ENCODE measurements at places on chromosomes 3 and 15.
A peak's percentile ranks its signal among the peaks of the same experiment; 100 is the strongest.

GRCh38 chr15:72782274-72783003, 1.1 kb downstream of the ADPGK start:
- DNase-seq: no peak

GRCh38 chr3:105533960-105534359, 167.3 kb downstream of the ALCAM start:
- DNase-seq: no peak

DNA sequence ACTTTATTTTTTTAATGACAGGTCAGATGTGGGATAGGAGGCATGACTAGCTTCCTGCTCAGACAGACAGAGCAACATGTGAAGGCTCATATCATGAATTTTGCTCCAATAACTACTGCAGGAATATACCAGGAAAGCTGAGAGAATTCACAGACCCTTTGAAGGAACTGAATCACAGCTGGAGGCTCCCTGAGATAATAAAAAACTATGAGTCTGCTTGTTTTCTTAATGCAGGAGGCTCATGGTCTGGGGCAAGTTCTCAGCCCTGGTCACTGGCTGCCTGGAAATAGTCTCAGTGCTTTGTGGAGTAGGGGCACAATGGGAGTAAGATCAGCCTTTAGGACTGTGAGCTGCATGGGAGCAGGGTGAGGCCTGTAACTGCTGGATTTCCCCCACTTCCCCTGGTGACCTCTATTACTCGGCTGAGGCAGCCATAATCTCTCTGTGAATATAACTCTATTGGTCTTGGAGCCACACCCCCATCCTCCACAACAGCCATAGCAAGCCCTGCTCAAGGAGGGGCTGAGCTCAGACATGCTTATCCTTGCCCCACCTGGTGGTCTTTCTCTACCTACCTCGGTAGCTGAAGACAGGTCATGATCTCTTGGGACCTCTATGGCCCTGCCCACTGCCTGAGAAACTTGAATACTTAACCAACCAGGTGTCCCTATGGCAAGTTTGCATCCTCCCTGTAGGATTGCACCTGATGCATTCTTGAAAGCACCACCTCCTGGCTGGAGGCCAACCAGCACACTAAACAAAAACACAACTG, 281.6 kb upstream of the TMCO5A start:
- no peak for DNase-seq

- DNase-seq: no peak
These were observed 50.2 kb upstream of the VGLL3 start for GRCh38 chr3:87041191-87041590.

GRCh38 chr3:87575550-87575949, 299.2 kb upstream of the POU1F1 start:
- DNase-seq: no peak

DNA sequence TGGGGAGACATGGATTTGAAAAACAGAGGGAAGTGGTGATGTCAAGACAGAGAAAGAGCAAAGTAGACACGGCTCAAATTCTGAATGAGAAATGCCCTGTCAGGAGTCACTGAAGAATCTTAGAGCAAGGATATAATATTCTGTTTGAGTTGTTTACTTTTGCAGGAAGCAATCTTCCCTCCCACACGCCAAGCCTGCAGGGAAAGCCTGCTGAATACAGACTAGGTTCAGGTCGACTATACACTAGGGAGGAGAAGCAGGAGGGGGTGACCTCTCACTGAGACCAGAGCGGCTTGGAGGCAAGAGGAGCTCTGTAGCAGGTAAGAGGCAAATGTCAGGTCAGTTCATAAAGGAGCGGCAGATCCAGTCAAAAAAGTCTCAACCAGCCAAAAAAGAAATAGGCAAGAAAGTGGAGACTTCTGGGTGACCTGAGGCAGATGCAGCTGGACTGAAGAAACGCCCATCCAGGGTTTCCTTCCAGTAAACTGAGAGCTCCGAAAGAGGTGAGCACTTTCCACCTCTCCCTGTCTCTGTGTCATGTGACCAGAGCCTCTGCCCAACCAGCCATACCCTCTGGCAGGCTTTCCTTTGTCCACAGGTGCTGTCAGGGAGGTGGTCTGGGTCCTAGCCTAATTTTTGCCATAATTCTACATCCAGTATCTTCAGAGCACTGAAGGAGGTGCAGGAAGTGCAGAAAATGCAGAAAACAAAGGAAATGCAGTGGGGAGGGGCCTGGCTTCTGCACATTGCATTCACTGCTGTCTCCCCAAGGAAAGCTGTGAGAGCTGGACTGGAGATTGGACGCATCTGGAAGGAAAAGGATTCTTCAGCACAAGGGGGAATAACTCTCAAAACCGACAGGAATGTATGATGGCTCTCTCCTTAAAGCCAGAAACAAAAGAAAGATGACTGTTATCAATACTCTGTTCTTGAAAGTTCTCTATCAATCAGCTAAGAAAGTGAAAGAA, 37.8 kb upstream of the CTXND1 start:
- no peak for DNase-seq

GRCh38 chr3:56783644-56784447, 17.9 kb downstream of the ARHGEF3 start:
- peak; percentile 79 for DNase-seq

DNA sequence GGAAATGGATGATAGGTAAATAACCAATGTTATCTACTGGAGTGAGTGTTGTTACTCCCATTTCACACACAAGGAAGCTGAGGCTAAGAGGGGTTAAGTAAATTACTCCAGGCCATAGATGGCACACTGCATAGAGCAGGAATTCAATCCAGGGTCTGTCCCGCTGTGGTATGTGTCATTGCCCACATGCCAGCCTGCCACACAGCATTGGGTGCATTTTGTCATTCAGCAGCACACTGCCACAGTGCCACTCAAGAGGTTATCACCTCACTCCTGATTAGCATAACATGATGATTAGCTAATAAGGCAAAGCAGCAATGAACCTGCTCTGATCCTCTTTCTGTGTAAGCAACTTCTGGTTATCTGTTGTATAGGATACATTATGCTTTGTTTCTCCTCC, 157.4 kb upstream of the CTNNB1 start:
- DNase-seq: no peak

- no peak for DNase-seq
These were observed 123.0 kb upstream of the EIF1B start for GRCh38 chr3:40186508-40186907.

DNA sequence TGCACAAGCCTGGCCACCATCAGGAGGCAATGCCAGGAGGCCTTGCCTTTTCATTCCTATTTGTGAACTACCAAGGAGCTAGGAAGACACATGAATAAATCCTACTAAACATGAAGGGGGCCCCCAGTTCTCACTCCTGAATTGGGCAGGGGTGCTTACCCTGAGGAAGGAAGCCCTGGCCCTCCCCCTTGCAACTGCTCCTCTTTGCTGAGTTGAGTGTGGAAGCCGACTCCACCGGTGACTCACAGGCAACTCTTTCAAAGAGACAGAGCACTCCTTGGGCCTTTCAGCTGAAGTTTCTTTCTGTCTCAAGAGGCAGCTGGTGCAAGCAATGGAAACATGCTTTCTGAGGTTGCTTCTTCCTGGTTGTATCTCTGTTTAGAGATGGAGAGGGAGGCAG, 1.7 kb downstream of the GABRG3 start:
- DNase-seq: no peak

GRCh38 chr3:108301695-108302404, 5.5 kb downstream of the HHLA2 start:
- peak; percentile 57 for DNase-seq

DNA sequence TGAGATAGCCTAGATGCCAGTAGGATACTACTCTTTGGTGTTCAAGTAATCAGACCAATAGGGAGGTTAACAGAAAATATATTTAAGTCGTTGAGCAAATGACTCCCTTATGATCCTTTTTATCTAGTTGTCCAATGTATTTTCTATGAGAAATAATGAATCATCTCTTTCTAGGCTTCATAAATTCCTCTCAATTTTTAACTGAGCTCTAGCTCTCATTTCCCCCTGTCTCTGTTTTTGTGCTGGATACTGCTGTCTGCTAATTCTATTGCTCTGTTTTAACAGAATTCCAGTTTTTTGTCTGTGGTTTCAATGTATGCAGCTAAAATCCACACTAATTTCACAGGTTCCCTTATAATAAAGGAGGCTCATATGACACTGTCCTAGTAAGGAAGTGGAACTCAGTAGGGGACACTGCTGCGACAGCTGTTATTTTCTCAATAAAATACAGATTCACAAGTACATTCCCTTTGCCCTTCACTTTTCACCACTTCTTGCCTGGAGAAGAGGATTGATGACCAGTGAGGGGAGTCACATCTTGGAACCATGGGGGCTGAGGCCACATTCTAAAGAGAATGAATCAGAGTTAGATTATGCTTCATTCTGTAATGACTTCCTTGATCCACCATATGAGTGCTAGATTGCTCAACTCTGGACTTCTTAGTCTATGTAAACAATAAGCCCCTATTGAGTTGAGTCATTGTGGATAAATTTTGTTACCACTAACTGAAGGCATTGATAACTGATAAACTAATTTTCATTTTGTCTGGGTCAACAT, 558.7 kb upstream of the KCNMB2 start:
- DNase-seq: peak; percentile 44

DNA sequence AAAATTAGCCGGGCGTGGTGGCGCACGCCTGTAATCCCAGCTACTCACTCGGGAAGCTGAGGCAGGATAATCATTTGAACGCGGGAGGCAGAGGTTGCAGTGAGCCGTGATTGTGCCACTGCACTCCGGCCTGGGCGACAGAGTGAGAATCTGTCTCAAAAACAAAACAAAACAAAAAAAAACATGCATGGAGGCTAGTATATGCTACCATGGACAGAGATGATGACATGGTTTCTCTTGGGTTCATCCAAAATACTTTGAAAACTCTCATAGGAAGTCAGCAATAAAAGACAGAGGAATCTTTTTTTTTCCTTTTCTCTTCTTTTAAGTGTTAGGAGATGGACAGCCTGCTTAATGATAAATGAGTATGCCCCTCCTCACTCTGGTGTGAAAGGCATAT, 137.7 kb upstream of the MB21D2 start:
- no peak for DNase-seq

DNA sequence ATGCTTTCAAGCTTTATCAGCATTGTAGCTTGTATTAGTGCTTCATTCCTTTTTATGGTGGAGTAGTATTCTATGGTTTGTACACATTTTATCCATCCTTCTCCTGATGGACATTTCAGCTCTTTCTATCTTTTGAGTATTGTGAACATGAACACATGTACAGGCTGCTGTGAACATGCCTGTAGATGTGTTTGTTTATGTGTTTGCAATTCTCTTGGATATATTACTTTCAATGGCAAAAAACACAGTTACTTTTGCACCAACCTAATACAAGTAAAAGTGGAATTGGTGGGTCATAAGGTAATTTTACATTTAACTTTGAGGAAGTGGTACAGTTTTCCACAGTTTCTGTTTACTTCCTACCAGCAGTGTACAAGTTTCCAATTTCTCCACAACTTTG, 180.4 kb downstream of the FNDC3B start:
- DNase-seq: no peak

DNA sequence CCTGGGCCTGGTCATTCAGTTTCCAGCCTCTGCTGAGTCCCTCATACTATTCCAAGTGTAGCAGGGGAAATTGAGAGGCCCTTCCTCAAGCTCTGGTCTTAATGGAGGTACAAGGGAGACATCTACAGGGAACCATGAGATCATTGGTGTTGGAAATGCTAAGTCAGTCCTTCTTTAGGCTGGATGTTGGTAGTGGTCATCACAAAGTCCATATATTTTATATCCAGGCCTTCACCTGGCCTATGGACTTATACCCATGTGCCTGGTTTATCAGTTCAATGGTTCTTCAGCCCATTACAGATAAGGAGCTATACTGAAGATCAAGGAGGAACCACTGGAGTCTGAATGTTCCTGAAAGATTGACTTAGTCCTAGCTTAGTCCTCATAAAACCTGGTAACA, 135.0 kb downstream of the STAG1 start:
- DNase-seq: no peak

DNA sequence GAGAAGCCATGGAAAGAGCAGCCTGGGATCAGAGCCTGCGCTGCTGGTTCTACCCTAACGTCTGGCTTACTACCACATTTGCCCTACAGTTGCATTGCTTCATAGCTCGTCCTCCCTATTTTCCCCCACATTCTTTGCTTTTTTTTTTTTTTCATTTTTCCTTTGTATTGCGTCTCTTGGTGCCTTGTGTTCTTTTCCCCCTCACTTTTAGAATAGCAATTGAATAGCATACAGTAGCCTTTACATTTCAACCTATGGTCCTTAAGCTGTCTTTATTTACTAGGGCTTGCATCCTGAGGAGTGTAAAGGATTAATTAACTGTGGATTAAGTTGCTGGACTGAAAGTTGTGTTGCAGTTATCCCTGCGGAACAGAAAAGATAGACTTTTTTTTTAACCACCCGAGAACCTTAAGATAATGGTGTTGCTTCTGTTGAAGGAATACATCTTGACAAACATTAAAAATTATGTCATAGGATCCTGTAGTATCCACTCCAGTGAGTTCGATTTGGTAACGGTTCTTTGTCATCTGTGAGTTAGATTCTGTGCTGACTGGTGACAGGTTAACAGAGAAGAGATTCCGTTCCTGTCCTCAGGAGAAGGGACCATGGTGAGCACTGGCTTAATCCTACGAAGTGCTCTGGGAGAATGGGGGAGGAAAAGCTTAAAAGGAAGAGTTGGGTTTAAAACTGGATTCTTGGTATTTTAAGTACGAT, 417.4 kb upstream of the NAALADL2 start:
- no peak for DNase-seq

- no peak for DNase-seq
These were observed 10.6 kb upstream of the OXSR1 start for GRCh38 chr3:38154625-38155255.

DNA sequence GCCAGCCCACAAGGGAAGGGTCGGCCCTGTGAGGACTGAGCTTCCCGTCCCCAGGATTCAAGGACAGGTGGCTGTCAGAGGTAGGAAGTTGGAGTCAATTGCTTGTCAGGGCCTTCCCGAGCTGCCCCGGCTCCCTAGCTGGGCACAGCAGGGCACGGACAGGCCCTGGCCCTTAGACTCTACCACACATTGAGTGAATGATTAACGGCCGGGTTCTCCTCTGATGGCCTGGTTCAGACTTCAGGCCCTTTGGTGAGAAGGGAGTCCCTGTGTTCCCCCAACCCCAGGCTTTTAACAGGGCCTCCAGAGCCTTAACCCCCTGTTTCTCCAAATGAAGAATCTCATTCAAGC, 16.4 kb upstream of the FGD5 start:
- DNase-seq: no peak

DNA sequence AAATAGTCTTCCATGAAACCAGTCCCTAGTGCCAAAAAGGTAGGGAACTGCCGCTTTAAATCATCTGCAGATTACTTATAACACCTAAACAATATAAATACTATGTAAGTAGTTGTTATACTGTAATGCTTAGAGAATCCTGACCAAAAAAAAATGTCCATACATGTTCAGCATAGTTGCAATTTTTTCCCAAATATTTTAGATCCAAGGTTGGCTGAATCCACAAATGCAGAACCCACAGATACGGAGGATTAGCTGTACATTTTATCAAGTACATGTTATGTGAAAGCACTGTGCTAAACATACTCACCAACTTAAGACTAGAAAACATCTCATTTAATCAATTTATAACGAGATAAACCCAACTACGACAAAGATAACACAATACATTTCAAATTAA, 9.3 kb downstream of the MSL2 start:
- no peak for DNase-seq

GRCh38 chr15:65747265-65747664, 44.8 kb downstream of the DENND4A start:
- DNase-seq: no peak

GRCh38 chr3:107313711-107314110, 63.5 kb upstream of the CCDC54 start:
- DNase-seq: no peak

Data from activated CD4-positive, alpha-beta T cell treated with anti-CD3 and anti-CD28 coated beads, Interleukin-2, Interleukin-4, amounts not matched to agents 100 ng/mL and 50 ng/mL, durations not matched to agents 16 hours and 8 hours (primary cell).